Endothelial cell of umbilical vein (primary cell): ENCODE measurements at places on chromosomes 7 and 10.

DNA sequence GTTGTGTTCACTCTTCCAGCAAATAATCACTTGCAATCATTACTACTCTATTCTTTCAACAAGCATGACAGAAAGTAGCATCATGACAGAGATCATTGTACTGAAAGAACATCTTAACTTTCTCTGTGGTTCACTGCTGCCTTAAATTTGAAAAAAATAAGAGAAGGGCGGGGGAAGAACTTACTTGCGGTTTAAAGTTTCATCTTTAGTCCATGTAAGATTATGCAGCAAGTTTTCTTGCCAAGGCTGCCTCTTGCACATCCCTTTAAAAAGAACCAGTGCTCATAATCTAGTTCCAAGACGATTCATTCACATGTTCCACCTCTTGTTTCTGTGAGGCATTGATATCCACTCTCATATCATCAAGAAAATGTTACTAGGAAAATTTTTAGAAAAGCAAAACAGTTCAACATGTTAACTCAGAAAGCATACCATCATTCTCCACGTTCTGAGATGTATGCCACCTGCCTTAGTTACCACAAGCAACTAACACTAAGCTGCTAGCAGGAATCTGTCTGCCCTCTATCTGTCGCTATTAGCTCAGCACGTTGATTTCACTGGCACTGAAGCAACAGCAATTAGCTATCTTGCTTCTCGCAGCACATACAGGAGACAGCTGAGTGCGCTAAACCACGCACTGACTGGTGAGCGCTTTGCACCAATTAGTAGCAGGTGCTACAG is at the start of gene PCDH15:
Gene PCDH15, minus strand, starts transcription at position 491 of the 681 bp plus-strand sequence. CDS start 136,969 bp downstream, outside the sequence.
- peak; percentile 80 for DNase-seq

DNA sequence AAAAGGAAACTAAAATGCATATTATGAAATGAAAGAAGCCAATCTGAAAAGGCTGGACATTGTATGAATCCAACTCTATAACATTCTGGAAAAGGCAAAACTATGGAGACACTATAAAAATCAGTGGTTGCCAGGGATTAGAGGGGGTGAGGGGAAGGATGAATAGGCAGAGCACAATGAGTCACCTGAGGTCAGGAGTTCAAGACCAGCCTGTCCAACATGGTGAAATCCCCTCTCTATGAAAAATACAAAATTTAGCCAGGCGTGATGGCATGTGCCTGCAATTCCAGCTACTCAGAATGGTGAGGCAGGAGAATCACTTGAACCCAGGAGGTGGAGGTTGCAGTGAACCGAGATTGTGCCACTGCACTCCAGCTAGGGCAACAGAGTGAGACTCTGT is 324.8 kb upstream of the PHYHIPL start:
- no peak for DNase-seq

DNA sequence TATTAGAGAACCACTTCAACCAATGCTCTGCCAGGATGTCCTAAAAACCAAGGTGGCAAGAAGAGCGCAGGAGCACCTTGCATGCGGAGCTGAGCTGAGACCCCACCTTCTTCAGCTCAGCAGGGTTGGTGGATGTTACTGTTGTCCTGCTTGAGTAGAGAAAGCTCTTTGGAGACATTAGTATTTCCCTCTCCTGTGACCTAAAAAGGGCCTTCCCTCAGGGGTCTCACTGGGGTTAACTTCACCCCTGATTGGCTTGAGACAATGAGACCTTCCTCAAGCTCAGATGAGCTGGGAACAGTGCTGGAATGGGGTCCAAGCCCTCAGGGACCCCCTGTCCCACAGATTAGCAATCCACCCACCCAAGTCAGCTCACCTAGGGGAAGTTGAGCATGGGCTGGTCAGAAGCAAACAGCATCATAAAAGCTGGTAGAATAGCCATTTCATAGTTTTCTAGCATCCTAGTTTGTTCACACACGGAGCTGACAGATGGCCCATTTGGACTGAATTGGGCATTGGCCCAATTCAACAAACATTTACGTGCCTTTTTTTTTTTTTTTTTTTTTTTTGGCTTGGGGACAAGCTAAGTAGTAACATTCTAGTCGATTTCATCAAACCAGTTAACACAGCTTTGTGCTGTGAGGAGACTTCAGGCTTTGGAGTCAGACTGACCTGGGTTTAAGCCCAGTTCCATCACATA is 100.6 kb upstream of the HABP2 start:
- no peak for DNase-seq

GRCh38 chr10:125783957-125784356 is 8.3 kb upstream of the MMP21 start:
- DNase-seq, result no peak

GRCh38 chr10:51934373-51934772 is 235.0 kb upstream of the CSTF2T start:
- DNase-seq, result no peak

DNA sequence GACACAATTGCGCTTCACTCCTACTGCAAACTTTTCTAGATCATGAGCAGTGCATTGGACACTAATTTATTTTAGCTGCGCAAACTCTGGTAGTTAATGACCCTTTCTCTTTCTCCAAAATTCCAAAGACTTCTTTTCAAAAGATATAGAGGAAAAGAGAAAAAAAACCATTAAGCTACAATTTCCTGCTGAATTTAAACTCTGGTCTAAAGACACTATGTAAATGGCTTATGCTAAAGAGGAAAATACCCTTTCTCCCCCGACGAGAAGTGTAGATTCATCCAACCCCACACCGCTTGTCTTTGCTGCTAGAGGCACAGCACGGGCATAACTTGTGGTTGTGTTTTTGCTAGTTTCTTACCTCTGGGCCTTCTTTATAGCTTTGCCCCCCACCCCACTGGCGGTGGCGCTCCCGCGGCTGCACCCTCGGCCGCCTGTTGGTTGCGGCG is 84.1 kb downstream of the SNX10 start:
- peak; percentile 61 for DNase-seq

GRCh38 chr10:5512881-5513612 is 11.7 kb upstream of the CALML3 start:
- DNase-seq, result no peak
